ENCODE measurements at places on chromosomes 6 and 20. TPM values are rescaled to one million over a fixed set of nuclear protein-coding genes. Genes with fewer than 3 reads are reported as not detected.

- no peak for DNase-seq
Measured at GRCh38 chr6:169663468-169663867, 38.4 kb downstream of the WDR27 start.

- DNase-seq = no peak
Measured at GRCh38 chr6:30775104-30775503, 30.8 kb upstream of the IER3 start.

DNA sequence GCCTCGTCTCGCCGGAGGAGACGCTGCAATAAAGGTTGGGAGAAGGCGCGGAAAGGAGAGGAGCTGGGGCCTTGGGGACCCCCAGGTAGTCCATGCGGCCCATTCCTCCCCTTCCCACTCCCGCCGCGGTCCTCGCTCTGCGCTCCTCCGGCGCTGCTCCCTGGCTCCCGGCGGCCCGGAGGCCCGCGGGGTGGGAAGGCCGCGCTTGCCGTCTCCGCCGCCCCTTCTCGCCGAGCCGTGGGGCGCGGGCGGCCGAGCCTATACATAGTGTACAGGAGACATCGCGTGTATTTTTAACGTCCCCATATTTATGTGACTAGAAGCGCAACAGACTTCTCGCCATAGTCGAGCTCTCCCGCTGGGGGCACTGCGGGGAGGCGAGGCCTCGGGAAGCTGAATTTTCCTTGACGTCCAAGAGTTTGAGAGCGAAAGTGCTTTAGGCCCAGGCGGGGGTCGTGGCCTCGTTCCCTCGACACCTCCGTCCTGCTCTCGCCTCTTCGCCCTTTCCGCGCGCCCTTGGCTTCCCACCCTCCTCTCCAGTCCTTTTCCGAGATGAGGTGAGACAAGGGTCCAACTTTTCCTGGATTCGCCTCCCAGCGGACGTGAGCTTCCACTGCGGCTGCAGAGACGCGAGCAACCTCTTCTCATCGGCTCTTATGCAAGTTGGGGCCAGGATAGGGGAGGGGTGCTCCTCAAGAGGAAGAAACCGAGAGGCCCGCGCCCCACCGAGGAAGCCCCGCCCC is 29.0 kb downstream of the SLC12A5 start:
- peak; percentile 64 for DNase-seq

- no peak for DNase-seq
Measured at GRCh38 chr6:109762769-109763441, 71.8 kb downstream of the FIG4 start.

- no peak for DNase-seq
Measured at GRCh38 chr6:27101824-27102223, 145.7 kb upstream of the PRSS16 start.

DNA sequence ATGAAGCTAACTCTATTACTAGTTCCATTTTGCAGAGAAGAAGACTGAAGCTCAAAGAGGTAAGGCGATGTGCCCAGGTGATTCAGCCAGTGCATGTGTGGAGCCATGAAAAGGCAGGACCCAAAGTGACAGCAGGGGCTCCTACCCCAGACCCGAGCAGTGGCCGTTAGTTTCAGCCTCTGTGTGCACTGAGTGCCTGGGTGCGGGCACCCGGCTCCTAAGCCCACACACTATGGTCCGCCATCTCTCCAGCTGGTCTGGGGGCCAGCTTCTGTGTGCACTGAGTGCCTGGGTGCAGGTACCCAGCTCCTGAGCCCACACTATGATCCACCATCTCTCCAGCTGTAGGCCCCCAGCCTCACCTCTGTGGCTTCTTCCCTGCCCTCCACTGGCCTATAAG is 123.5 kb upstream of the CST7 start:
- DNase-seq = no peak

GRCh38 chr6:158826819-158827501 is 7.8 kb upstream of the EZR start:
- peak; percentile 18 for DNase-seq

GRCh38 chr20:57787990-57788781 is 78.4 kb upstream of the PMEPA1 start:
- no peak for DNase-seq

DNA sequence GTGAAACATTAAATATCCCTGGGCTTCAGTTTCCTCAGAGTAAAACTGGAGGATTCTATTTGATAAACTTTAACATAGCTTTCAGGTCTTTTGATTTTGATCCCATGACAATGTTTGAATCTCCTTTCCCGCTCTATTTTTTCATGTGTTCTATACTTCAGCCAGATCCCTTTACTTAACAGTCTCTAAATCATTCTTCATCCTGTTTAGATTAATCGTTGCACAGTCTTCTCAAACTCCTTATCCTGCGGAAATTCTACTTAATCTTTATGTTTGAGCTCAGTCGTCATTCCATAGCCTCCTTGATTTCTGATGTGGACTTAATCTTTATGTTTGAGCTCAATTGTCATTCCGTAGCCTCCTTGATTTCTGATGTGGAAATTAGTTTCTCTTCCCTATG is 57.4 kb downstream of the GRIK2 start:
- no peak for DNase-seq

GRCh38 chr6:130982135-130982534 is 80.9 kb downstream of the EPB41L2 start:
- DNase-seq = no peak

DNA sequence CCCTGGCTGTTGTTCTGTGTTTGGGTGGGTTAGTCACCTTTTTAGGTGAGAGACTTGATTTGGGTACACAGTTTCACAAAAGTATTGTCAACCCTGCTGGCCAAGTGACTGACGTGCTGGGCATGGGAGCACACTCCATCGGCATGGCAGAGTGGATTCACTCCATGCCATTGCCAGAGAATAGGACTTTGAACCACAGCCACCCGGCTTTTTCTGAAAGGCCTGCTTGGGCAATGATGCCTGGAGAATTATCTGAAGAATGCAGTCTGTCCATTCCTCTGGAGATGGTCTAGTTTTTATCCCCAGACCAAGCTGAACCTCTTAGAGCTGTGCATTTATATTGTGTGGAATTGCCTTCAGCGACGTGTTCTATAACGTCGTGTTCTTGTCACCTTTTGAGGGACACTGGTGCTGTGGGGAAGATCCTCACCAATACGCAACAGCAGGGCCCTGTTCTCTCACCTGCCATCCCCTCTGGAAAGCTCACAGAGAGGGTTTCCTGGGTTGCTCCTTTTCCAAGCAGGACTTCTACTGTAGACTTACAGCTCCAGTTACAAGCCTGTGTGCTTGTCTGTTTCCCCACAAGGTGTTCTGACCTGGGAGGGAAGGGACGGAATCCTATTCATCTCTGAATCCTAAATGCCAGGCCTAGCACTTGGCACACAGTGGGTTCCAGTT is 183.4 kb upstream of the AKAP12 start:
- no peak for DNase-seq

- peak; percentile 60 for DNase-seq
Measured at GRCh38 chr6:73452107-73452461, at the start of gene CGAS. CGAS (minus strand) TSS chr6:73452297; CDS start chr6:73452181, 116 bp downstream.

DNA sequence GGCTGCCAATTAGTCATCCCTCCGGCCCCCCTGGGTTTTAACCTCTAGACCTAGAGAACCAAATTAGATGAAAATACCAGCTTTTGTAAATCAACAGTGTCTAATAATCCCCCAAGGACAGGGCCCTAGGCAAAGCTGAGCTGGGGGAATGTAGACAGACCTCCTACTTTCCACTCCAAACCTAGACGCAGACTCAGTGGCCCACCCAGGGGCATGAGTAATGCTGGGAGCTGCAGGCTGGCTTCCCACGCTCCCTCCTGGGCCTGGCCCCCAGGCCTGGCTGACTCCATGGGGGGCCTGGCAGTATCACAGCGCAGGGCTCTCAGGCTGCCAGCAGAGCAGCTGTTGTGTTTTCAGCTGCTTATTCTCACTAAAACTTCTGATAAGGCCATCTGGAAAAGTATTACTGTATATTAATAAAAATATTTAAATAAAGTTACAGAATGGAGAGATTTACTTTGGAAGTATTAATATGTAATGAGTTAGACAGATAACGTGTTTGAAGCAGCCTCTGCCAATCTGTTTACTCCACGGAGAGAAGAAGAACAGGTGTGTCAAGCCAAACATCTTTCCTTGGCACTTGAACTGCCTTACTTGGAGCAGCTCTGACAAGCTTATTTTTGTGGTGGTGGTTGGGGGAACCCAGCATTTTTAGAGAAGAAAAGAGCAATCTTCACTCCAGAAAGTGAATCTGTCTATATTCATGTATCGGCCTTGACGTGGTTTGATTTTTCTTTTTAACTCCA is 144.0 kb upstream of the AGPAT4 start:
- DNase-seq = peak; percentile 29

- DNase-seq = no peak
Measured at GRCh38 chr6:16518265-16518664, 243.0 kb downstream of the ATXN1 start.

- no peak for DNase-seq
Measured at GRCh38 chr6:21628160-21628559, 34.6 kb downstream of the SOX4 start.

DNA sequence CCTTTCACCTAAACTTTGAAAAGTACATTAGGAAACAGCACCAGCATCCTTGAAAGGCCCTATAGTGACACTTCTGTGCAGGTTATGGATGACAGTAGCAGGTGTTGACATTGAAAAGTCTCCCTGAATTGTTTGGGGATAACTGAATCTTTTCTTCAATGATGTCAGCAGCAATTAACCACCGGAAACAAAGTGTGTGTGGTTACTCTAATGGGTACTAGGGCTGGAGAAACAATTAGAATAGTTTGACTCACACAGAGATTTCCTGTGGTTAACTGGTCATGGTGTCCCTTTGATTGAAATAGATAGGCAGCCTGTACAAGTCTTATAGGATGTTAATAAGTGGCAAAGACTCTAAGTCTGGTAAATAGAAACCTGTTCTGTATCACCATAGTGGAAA is 189.1 kb downstream of the TBX18 start:
- DNase-seq = peak; percentile 89

DNA sequence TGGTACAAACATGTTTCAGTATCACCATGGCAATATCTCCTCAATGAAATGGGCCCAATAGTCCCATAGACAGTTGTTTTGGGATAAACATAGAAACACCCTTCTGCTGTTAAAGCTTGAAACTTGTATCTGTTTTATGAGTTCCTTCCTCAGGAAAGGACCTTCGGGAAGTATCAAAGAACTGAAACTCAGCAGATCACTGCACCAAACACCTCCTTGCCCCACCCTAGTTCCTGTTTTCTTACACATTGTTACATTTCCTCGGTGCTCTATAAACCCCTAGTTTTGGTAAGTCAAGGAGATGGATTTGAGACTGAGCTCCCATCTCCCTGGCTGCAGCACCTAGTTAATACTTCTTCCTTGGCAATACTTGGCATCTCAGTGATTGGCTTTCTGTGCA is 73.8 kb upstream of the ECI2 start:
- DNase-seq = no peak

- no peak for DNase-seq
Measured at GRCh38 chr6:22349051-22349450, 52.2 kb upstream of the PRL start.

GRCh38 chr6:1757131-1757530 is 147.4 kb downstream of the FOXC1 start:
- no peak for DNase-seq

GRCh38 chr20:32344835-32345506 is 13.2 kb upstream of the ASXL1 start:
- no peak for DNase-seq

DNA sequence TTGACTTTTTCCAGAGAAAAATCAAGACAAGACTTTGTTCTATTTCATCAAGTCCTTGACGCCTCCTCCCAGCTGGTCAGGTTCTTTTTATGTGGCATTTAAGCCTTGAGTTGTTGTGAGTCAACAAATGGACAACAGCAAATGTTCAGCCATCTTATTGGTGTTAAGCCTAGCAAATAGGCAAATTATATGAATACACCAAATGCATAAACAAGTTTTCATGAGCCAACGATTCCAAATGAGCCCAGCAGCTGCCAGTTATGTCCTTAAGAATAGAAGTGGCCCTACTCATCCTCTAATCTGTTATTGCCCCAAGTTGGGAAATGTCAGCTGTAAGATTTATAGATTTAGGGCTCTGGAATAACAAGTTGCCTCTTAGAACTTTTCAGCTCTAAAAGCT is 312.0 kb downstream of the SOX4 start:
- no peak for DNase-seq

DNA sequence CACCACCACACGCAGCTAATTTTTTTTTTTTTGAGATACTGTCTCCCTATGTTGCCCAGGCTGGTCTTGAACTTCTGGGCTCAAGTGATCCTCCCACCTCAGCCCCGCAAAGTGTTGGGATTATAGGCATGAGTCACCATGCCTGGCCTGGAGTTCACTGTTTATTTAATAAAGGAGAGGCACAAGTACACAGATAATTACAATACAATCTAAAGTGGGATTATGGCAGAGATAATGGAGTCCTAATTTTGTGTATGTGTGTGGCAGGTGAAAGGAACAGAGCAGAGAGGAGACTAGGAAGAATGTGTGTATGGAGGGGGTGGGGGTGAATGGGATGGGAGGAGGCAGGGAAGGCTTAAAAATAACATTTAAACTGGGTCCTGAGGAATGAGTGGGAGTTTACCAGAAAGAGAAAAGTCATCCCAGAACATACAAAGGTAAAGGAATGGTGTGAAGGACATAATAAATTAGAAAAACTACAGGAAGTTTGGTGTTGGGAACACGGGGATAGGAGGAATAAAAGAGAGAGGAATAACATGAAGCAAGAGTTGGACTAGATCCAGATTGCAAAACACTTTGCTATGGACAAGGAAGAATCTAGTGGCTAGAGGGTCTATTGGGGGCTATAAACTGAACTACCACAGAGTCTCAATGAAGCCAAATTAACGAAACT is 4.4 kb downstream of the NCOA5 start:
- DNase-seq = peak; percentile 18

DNA sequence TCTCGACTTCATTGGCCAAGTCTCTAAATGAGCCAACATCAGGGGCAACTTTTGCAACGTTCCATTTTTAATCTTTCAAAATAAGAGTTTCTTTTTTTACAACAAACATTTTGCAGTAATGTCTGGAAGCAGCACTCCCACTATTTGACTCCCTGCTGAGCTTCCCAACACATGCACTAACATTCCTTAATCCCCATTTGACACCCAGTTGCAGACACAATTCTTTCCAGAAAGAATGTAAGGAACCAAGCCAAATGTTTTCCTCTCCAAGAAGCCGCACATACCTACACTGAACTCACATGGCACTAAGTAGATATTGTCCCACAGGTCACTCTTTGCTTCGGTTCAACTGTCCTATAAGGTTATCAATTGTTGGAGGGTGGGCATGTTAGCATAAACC is 165.6 kb downstream of the GRM1 start:
- DNase-seq = no peak

- DNase-seq = peak; percentile 91
Measured at GRCh38 chr6:84979541-84979940, 215.1 kb upstream of the TBX18 start.

GRCh38 chr6:143539106-143539505 is 27.6 kb upstream of the FUCA2 start:
- DNase-seq = no peak

- peak; percentile 75 for DNase-seq
Measured at GRCh38 chr6:142842418-142843261, 102.3 kb downstream of the HIVEP2 start.

MARCKS gene
- 333 TPM for total RNA-seq

NRSN1 gene
- total RNA-seq = not detected

SOX18 gene
- total RNA-seq = 123 TPM

DNAH8 gene
- under 0.01 TPM for total RNA-seq

CTCFL gene
- total RNA-seq = not detected

RNF182 gene
- total RNA-seq = 0.85 TPM

HLA-DRB1 gene
- not detected for total RNA-seq

LY6G6D gene
- total RNA-seq = not detected

MRAP2 gene
- total RNA-seq = 3.1 TPM

ZSWIM3 gene
- total RNA-seq = 11.9 TPM
